ENCODE measurements at places on chromosomes 4 and X. TPM values are rescaled to one million over a fixed set of nuclear protein-coding genes. Genes with fewer than 3 reads are reported as not detected.
A peak's percentile ranks its signal among the peaks of the same experiment; 100 is the strongest.

DNA sequence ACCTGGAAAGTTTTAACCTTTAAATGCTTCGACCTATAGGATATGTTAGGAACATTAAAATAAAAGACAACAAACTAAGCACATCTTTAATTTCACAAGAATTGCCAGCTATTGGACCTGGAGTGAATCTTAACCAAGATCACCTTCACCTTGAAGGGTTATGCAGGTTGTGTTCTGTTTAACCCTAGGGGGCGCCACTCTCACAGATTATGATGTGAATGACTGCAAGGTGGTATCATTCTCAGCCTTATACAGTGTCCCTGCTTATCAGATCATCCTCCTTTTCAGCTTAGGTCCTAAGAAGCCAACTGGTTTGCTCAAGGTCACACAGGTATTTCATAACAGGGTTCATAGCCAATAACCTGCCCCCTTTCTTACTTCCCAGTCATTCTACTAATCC lies 23.5 kb downstream of the INTS6L start:
- no peak for DNase-seq

- DNase-seq, result no peak
These were observed 76.7 kb downstream of the BMPR1B start for GRCh38 chr4:94834501-94834900.

GRCh38 chrX:103733017-103733416 lies 22.3 kb downstream of the TMEM31 start:
- DNase-seq, result no peak

- DNase-seq, result no peak
These were observed 88.3 kb downstream of the EVC2 start for GRCh38 chr4:5619913-5620625.

DNA sequence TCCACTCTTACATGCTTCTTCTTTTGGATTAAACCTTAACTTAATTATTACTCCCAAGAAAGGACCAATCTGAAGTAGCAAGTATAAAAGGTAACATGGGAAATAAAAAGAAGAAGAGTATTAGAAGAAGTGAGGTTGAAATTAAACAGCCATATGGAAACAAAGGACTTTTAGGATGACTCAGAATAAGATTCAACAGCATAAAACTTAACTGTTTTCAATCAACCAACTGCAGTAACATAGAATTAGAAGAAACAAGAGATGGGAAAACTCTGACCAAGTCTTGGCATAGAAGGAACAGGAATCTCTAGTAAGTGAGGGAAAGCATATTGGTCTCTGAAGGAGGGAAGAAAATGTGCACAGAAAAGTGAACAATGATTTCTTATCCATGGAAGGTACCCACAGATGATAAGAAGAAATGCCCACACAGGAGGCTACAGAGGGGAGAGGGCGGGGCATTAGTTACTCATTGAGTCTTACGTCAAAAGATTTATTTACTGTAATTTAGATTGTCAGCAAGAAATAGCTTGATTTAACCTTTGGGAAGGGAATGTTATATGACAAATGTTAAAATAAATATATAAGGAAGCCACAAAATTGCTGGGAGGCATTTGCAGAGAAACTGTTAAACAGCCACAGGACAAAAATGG lies 177.3 kb downstream of the BANK1 start:
- DNase-seq, result peak; percentile 65

GRCh38 chr4:73341454-73341853 lies 62.6 kb upstream of the ALB start:
- no peak for DNase-seq

- DNase-seq, result peak; percentile 61
These were observed at the start of gene GDI1 for GRCh38 chrX:154436983-154437752. TSS of gene GDI1 (plus strand) at chrX:154437154. CDS start at chrX:154437255, 101 bp downstream.

- DNase-seq, result no peak
These were observed 40.8 kb downstream of the DLG3 start for GRCh38 chrX:70485466-70485865.

The DIAPH2 gene
- total RNA-seq, result 4.1 TPM

The TMEM31 gene
- not detected for total RNA-seq

The PFKFB1 gene
- not detected for total RNA-seq

The NUP62CL gene
- not detected for total RNA-seq
